Astrocyte (in vitro differentiated cells and primary cell): ENCODE measurements at places on chromosomes 4 and X.
A peak's percentile ranks its signal among the peaks of the same experiment; 100 is the strongest.

DNA sequence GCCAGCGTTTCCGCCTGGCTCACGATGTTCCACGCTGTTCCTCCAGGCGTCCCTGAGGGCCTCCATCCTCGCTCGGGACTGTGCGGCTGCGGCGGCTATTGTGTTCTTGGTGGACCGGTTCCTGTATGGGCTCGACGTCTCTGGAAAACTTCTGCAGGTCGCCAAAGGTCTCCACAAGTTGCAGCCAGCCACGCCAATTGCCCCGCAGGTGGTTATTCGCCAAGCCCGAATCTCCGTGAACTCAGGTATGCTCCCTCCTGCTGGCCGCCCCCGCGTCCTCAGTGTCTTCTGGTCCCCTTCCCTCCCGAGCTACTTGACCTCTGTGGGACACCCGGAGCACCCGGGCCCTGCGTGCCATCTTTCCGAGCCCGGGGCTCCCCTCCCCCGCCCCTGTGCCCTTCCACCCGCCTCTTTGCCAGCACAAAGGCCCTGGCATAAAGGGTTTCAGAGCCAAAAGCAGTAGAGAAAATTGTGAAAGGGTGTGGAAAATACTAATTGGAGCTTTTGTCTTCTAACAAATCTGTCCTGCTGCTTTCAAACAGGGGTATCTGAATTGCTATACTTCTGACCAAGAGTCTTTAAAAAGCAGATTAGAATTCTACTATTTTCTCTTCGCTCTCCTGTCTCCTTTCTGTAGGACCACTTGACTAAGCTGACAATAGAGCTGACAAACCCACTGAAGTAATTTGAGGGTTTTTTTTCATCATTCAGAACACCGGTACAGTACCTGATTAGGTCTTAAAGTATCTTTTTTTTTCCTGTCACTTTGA lies 104.0 kb downstream of the NEUROG2 start:
- DNase-seq, result no peak

DNA sequence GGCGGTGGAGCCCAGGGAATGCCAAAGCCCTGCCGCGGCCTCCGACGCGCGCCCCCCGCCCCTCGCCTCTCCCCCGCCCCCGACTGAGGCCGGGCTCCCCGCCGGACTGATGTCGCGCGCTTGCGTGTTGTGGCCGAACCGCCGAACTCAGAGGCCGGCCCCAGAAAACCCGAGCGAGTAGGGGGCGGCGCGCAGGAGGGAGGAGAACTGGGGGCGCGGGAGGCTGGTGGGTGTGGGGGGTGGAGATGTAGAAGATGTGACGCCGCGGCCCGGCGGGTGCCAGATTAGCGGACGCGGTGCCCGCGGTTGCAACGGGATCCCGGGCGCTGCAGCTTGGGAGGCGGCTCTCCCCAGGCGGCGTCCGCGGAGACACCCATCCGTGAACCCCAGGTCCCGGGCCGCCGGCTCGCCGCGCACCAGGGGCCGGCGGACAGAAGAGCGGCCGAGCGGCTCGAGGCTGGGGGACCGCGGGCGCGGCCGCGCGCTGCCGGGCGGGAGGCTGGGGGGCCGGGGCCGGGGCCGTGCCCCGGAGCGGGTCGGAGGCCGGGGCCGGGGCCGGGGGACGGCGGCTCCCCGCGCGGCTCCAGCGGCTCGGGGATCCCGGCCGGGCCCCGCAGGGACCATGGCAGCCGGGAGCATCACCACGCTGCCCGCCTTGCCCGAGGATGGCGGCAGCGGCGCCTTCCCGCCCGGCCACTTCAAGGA lies at the start of gene FGF2:
Gene FGF2, plus strand, starts transcription at position 279 of the 705 bp plus-strand sequence. Its CDS starts 344 bp downstream, at position 623.
- DNase-seq, result peak; percentile 51

GRCh38 chrX:134184936-134185335 lies 52.0 kb upstream of the CCDC160 start:
- DNase-seq, result no peak

GRCh38 chrX:9498236-9498635 lies 33.4 kb downstream of the TBL1X start:
- peak; percentile 40 for DNase-seq

GRCh38 chr4:131638781-131639180 lies 1510.3 kb upstream of the PCDH10 start:
- DNase-seq, result peak; percentile 6

- no peak for DNase-seq
These were observed 42.7 kb upstream of the CLNK start for GRCh38 chr4:10727140-10727880.

GRCh38 chrX:118570209-118570608 lies 74.6 kb downstream of the DOCK11 start:
- no peak for DNase-seq

DNA sequence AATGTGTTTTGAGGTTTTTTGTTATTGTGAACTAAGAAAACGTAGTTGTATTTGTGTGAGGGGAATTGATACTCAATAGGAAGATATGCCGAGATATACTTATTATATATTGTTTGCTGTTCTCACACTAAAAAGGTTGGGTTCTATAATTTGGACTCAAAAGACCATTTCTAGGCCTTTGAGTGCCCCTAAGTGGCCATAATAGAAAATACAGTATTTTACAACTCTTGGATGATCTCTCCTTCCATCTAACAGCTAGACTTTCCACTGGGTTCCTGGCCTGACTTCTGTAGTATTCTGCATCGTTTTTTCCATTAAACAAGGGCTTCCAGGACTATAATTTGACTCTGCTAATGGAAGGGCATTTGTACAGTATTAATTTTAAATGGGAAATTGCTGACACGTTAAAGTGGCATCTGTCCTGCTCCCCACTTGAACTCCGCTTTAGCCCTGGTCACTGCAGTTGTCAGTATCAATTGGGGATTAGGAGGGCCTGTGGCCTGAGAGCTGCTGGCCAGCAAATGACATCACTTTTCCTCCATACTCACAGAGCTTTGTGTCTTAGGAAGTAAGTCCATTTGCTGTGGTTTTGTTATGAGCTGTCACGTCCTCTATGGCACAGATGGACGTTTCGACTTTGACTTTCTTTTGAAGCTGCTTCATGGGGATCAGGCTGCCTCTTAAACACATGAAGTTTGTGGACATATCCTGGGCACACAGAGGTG lies 176.9 kb downstream of the SLIT2 start:
- no peak for DNase-seq

GRCh38 chr4:167897116-167897515 lies 195.2 kb upstream of the ANXA10 start:
- peak; percentile 74 for DNase-seq

GRCh38 chr4:42167709-42168108 lies 15.3 kb upstream of the BEND4 start:
- DNase-seq, result no peak

GRCh38 chr4:173699841-173700475 lies 169.9 kb upstream of the HAND2 start:
- no peak for DNase-seq

GRCh38 chr4:10974371-10974770 lies 289.8 kb upstream of the CLNK start:
- no peak for DNase-seq

DNA sequence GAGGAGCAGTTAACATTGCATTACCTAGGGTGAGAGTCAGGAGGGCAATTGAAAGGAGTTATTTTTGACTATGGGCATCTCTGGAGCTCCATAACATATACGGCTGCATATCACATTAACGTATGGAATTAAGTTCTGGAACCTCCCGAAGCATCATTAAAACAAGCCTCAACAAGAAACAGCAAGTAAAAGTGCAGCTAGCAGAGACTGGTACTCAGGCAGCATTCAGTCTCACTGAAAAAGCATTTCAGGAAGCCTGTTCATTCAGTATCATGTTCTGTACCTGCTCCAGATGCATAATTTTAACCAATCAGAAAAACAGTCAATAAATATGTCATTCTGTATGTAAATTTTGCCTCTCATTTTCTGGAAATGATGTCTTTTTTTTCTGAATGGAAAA lies 299.6 kb downstream of the EPHA5 start:
- DNase-seq, result no peak

DNA sequence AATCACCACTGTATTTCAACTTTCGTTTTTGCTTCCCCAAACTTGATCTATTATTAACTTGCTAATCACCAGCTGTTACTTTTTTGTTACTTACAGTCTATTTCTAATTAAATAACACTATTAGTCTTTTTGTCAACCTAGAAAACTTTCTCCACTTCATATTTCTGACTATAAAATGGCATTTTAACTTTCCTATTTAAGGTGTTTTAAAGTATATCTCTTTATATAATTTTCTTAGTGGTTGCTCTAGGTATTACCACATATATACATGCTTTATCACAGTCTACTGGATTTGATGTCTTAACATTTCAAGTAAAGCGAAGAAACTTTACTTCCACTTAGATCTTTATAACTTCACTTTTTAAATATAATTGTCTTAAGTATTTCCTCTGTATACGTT lies 421.2 kb downstream of the DCAF12L2 start:
- DNase-seq, result no peak

DNA sequence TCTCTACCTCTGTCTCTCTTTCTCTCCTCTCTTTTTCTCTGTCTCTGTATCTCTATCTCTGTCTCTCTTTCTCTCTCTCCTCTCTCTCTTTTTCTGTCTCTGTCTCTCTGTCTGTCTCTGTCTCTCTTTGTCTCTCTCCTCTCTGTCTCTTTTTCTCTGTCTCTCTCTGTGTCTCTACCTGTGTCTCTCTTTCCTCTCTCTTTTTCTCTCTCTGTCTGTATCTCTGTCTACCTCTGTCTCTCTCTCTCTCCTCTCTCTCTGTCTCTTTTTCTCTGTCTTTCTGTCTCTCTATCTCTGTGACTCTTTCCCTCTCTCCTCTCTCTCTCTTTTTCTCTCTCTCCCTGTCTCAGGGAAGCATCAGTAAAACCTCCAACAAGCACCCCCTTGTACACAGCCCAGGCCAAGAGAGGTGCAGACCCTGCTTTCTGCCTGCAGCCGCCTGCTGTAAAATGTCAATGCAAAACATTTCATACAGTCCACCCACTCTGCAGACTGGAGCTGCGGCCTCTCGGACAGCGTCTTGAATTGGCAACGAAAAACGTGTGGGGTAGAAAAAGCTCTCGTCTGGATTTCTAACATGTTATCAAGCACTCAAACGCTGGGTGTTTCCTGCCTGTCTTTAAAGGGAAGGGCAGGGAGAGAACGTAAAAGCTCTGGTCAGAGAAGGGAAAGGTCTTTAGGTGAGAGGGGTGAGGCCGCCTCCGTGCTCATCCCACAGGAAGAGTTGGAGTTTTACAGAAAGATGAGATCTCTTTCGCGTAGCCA lies 3.7 kb upstream of the SHOX start:
- no peak for DNase-seq

DNA sequence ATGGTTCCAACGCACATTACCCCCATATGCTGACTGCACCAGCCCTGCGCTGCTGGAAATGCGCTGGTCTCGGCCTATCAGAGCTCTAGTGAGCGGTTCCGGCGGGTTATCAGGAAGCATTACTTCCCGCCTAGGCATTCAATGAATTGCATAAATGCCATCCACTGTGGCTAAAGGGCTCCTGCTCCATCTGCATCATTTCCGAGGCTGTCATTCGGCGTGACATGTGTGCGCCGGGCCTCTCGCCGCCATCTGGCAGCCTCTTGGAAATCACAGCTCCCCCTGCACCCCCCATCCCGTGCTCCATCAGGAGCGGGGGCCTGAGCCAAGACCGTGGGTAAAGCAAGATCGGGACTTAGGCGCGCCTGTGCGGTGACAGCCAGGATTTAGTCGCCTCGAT lies 64.4 kb downstream of the SEPSECS start:
- DNase-seq, result no peak

DNA sequence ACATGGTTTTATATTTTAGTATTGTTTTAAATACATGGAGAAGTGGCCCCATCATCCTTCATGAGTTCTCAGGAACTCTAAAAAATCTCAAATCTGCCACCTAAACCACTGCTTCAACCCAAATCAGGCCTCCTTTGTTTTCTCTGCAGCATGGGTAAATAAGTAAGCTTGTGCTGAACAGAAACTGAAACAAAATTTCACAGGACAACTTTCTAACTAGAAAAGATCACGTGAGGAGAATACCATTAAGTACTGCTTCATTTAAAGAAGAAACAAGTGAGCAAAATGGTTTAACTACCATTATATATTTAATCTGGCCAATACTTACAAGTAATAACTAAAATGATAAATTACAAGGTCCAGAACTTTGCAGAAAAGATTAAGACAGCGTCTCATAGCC lies 2.5 kb downstream of the ARAP2 start:
- no peak for DNase-seq

- peak; percentile 47 for DNase-seq
These were observed 7.1 kb upstream of the BST1 start for GRCh38 chr4:15695729-15696128.

DNA sequence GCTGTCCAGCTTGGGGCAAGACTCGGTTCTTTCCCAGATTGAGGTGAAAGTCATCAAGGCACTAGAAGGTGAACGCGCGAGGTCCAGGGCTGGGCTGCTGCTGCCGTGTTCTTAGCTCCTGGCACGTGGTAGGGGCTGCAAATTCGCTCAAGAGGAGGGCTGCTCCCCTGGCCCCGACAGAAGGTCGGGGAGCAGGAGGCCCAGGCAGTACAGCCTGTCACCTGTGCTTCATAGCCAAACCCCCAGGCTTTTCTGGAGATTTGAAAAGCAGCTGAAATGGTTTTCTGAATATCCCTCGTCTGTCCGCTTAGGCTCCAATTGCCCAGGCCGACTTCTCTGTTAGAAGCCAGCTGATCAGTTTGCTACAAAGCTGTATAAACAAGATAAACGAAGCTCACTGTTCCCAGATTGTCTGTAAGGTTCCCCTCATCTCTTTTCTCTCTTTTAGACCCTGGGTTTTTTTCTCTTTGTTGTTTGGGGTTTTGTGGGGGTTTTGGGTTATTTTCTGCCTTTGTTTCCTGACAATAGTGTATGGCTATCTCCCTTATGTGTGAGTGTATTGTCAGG lies 60.0 kb upstream of the STX18 start:
- no peak for DNase-seq

- DNase-seq, result no peak
These were observed 234.8 kb upstream of the GNPDA2 start for GRCh38 chr4:44961001-44961755.

GRCh38 chr4:17811078-17811603 lies 362 bp downstream of the NCAPG start:
- no peak for DNase-seq

GRCh38 chr4:632196-632790 lies 6.9 kb downstream of the PDE6B start:
- DNase-seq, result no peak

- DNase-seq, result peak; percentile 32
These were observed 167.5 kb downstream of the ADGRA3 start for GRCh38 chr4:22348410-22348809.

- peak; percentile 84 for DNase-seq
These were observed 1433.8 kb upstream of the TENM3 start for GRCh38 chr4:180809439-180809838.

DNA sequence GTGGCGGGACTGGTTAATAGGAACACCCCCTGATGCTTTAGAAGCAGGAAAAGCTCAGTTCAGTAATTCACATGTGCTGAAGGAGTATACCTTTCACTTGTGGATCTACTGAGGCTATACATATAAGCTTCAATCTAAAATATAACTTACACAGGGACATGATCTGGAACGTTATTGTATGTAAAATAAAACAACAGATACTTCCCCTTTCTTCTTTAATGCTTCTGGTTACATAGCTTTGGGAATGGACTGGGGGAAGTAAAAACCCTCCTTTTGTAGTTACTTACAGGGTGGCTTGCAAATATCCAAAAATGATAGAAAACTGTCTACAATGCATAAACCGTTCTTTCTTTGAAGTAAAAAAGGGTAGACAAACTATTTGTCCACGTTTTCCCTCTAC lies 1.9 kb downstream of the FGG start:
- no peak for DNase-seq

GRCh38 chr4:1749370-1749769 lies 28.0 kb downstream of the TACC3 start:
- no peak for DNase-seq
